Sigmoid colon (tissue), 7 donors: ENCODE measurements at places on chromosomes 3 and 15.

DNA sequence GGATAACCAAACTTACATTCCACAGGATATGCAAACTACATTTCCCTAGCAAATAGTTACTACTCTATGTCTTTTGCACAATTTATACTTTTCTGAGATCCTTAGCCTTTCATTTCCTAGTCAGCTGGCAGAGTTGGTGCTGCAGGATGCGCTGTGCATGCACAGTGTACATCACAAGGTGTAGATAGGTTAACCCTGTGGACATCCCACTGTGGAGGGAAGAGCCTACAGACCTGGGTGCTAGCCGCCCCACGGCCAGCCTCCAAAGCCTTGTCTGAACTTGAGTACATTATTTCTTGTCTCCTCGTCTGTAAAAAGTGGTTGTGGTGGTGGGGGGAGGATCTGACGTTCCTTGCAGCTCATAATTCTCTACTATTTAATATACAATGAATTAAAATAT is 3.5 kb downstream of the TNFSF10 start:
- DNase-seq: no peak

- no peak for DNase-seq
These were observed 32.2 kb downstream of the SLC6A11 start for GRCh38 chr3:10848261-10848660.

GRCh38 chr3:53416530-53416929 is 69.2 kb upstream of the DCP1A start:
- no peak for DNase-seq

- peak; percentile 84 for DNase-seq
These were observed 959 bp downstream of the TPM1 start for GRCh38 chr15:63043335-63044076.

- no peak for DNase-seq
These were observed 862.5 kb downstream of the CADM2 start for GRCh38 chr3:85821130-85821756.

GRCh38 chr15:75659928-75660645 is 12.4 kb downstream of the SNX33 start:
- DNase-seq: no peak

DNA sequence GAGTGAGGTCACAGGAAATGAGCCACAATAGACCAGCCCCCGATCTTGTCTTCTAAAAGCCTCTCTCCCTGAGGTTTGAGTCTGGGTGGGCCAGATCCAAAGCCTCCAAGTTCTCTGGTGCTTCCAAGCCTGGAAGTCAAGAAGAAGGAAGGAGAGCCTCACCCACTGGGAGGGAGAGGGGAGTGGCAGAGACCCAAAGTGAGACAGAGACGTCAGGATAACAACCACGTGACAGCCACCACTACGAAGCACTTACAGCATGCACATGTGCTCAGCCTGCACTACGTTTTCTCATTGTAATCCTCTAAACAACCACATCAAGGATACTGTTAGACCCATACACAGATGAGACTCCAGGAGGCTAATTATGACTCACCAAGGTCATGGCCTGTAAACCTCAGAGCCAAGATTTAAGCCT is 197.3 kb upstream of the LINGO1 start:
- DNase-seq: no peak

DNA sequence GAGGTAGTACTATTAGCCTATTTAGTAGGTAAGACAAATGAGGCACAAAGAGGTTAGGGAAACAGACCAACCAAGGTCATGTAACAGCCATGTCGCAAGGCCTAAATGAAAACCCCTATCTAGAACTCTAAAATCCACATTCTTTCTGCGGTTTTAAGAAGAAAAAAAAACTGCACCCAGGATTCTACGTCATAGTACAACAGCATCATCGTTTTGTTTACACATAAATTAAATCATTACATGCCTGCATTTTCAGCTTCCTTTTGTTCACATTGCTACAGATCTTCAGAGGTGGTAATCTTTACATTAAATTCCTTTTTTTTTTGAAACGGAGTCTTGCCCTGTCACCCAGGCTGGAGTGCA is 548 bp upstream of the PSMD6 start:
- no peak for DNase-seq

DNA sequence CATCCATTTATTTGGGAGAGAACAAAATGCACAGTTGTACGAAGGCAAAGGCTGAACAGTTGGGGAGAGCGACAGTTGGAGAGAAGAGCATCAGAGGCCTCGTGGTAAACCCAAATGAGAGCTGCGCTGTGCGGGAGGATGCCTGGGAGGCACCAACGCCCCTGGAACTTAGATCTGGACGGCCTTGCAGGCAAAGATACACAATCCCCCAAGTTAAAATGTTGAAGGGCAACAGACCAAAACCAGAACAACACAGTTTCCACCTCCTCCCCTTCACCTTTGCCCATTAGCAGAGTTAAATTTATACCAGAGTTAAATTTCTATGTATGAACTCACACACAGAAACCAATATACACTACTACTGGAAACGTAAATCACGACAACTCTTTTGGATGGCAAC is 339.6 kb downstream of the RORA start:
- no peak for DNase-seq

- DNase-seq: no peak
These were observed 66.2 kb downstream of the RASA2 start for GRCh38 chr3:141553055-141553454.

GRCh38 chr3:33724256-33724655 is 6.2 kb upstream of the CLASP2 start:
- no peak for DNase-seq

DNA sequence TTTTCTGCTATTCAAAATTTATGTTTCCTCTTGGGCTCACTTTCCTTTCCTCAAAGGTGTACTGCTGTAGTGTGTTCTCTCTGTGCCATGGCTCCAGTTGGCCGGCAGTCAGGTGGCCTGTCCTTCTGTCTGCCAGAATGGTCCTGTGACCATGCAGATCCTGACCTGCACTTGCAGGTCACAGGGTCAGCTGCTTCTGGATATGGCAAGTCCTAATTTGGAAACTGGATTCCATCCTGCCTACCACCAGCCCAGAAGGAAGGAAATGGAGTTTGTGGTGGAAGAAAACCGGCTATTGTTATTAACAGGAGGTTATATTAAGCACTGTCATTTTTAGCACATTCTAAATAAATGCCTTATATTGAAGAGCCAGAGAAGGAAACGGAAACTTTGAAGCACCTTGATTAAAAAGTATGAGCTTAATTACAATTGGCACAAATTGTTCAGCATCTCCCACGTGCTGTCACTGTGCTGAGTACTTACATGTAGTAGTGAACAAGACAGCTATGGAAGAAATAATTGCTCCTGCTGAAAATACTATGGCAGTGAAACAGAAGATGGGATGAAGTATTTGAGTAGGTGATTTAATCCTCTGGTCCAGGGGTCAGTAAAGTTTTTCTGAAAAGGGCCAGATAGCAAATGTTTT is 362.8 kb downstream of the PTPRG start:
- no peak for DNase-seq

- no peak for DNase-seq
These were observed 63.8 kb upstream of the XCR1 start for GRCh38 chr3:46091046-46091445.

- DNase-seq: no peak
These were observed 54.9 kb downstream of the EPHA6 start for GRCh38 chr3:96869316-96869715.

- DNase-seq: no peak
These were observed 17.9 kb upstream of the TM4SF1 start for GRCh38 chr3:149395107-149396089.

DNA sequence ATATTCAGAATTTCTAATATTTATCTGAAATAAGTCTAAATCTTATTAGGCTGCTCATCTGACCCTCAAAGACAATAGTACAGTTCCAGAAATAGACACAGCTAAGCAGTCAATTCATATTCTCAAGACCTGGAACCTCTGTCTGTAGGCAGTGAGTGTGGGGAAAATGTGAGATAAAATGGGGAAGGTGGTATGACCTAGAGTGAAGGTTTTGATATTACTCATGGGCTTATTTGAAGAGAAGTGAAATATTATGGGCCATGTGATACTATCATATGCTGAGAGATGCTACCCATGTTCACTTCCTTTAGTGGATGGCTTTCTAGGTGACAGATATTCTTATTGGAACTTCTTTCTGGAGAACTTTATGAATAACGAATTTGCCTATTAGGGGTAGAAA is 33.5 kb downstream of the TGFBR2 start:
- DNase-seq: no peak

DNA sequence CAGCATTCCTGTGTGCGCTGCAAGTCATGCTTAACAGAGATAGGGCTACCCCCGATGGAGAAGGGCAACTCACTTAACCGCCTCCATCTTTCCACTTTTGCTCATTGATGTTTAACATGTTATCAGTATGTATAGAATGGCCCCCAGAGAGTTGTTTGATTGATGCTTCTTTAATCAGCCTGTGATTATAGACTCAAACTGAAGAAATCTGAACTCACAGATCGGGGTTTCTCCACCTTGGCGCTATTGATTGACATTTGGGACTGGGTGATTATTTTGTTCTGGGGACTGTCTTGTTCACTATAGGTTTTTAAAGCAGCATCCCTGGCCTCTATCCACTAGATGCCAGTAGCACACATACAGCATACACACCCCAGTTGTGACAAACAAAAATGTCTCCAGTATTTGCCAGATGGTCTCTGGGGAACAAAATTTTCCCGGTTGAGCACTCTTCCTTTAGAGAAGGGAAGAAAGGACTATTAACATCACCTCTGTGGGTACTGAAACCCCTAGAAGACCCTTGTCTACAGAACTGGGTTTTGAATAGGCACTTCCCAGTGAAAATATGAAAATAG is 54.4 kb downstream of the LARS2 start:
- DNase-seq: no peak

DNA sequence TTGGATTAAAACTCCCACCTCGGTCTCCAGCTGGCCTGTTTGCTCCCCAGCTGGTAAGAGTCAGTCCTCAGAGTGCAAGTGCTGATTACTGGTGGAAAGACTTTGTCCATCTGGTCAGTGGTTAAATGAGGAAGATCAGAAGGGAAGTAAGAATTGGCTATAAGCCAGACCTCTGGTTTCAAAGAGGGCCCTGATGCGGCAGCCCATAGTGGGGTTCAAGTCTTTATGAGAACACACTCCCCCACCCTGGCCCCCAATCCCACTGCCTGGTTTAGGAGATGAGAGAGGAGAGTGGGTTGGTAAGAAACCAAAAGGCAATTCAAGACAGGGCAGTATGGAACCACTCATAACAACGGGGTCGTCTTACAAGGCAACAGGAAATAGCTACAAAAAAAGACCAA is 65.0 kb downstream of the FRMD4B start:
- peak; percentile 70 for DNase-seq

DNA sequence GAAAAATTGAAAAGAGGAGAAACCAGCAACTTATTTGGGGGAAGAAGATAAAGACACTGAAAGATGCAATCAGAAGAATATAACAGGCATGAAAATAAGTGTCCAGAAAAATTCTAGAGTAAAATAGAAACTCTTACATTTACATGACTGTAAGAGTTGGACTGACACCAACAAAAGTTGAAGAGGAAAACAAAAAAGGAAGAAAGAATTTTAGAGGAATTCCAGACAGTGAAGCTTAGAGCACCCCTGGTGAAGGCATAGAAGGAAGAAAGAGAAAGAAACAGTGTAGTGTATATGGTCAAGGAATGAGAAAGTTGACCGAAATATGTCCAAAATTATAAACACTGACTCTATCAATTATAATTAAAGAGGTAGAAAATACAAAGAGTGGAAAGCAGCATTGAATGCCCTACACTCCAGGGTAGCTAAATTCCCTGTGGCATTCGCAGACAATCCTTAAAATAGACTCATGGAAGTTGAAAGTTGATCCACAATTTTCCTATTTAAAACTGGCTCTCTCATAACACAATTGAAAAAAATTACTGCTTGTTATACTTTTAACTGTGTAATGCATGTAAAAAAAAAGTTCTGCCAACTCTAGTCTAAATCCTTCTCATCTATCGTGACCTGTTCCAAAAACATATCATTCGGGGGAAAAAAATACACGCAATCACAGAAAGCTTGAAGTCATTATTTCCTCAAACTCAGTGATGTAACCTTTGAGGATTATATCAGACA is 102.6 kb upstream of the ABI3BP start:
- DNase-seq: no peak

DNA sequence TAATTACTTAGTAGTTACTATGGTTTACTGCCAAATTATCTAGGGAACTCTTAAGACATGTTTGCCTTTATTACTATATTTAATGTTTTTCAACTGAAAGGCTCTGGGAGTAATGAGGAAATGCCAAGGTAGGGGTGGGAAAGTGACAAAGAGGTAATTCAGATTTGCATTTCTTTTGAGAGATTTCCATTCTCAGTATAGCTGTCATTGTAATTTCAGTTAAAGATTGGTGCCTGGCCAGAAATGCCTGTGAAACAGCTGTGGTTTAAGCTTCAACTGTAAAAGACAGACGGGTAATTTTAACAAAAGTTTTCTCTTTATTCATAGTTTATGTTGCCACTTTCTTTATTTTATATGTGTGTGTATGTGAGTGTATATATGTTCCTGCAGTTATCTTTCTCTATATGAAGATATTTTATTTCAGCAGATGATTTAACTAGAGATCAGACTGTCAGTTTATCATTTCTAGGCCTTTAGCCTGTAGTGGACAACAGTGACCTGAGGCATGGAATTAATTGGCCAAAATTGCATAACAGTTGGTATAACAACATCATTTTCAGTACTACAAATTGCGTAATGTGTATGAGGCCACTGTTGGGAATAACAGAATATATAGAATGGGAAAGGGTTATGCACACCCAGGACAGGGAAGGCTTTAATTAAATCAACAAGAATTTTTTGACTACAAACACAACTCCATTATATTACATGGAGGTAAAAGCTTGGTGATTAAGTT is 119.0 kb downstream of the BBX start:
- DNase-seq: no peak

DNA sequence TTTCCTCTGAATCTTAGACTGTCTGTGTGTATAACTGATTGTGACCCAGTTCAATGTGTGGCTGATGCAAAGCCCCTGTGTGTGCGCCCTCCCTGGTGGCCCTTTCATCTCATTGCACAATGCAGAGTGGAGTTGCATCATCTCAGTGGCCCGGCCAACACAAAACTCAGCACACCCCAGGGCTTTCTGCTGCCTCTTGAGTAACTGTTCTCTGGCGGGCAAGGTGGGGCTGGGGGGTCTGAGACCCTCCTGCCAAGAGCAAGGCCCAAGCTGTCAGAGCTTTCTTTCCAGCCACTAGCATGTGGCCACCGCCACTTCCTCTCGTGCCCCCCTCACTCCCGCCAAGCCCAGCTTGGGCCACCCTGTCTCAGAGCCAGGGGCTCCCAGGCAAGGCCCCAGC is 80.7 kb upstream of the ALDH1L1 start:
- DNase-seq: peak; percentile 92

- peak; percentile 50 for DNase-seq
These were observed 27.7 kb downstream of the PTH1R start for GRCh38 chr3:46905213-46905560.

DNA sequence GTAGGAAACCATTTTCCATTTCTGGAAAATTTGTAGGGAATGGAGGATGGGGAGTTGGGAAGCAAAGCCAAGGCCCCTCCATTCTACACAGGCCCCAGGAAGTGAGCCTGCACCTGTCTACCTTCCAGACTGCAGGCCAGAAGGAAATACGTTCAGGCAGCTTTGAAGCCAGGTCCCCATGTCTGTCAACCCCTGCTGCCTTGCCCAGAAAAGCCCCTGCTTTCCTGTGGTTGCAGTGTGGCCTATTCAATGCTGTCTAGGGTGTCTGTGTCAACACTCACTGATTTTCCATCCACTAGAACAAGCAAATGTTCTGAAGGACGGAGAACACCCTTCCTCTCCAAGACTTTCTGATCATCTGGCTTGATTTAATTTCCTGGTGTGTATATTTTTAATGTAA is 281.9 kb downstream of the TLE3 start:
- DNase-seq: no peak

- DNase-seq: no peak
These were observed 101.5 kb upstream of the ASB14 start for GRCh38 chr3:57393977-57394376.
